ENCODE measurements at places on chromosomes 2 and 18.

- DNase-seq = no peak
Measured at GRCh38 chr2:108407864-108408729, 30.3 kb downstream of the SULT1C4 start.

GRCh38 chr2:69296421-69296820 is 90.6 kb downstream of the GFPT1 start:
- DNase-seq = no peak

DNA sequence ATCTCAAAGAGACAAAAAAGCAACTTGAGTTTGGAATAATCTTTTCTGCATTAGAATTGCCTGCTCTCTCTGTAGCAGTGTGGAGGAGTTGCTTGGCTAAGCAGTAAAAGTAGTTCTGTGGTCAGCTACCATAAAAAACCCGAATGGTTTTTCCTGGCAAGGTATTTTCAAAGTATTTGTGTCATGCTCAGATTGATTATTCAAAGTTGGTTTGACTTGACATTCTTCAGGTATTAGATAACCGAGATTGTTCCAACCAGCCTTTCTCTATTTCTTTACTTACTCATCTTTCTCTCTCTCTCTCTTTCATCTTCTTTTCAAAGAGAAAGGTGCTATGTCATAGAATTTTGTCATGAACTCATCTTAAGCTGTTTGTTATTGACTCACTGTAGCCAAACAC is 404.9 kb downstream of the CPS1 start:
- DNase-seq = no peak

DNA sequence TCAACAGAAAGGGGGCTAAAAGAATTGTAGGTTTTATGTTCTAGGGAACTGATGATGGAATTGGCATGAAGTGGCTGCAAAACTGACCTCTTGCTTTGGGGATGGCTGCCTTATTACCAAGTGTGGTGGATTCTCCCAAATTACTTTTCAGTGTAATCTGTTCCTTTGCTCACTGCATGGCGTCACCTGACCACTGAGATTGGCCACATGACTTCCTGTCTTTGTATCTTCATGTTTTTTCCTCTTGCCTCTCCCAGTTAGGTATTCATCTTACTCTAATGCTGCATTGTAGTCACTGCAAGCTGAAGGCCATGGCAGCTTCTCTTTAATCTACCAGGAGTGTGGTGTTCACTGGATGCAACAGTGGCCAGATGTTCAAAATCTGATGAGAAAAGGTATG is 257.7 kb upstream of the TNP1 start:
- no peak for DNase-seq

GRCh38 chr2:11822746-11823451 is 76.5 kb downstream of the LPIN1 start:
- DNase-seq = no peak

DNA sequence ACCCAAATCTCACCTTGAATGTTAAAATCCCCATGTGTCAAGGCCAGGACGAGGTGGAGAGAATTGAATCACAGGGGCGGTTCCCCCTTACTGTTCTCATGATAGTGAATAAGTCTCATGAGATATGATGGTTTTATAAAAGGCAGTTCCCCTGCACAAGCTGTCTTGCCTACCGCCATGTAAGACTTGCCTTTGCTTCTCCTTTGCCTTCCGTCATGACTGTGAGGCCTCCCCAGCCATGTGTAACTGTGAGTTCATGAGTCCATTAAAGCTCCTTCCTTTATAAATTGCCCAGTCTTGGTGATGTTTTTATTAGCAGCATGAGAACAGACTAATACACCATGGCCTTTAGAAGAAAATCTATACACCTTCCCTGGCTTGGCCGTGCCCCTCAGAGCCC is 7.4 kb upstream of the MBP start:
- no peak for DNase-seq

All from CD14-positive monocyte (primary cell).